ENCODE measurements at places on chromosomes 5 and 9.

DNA sequence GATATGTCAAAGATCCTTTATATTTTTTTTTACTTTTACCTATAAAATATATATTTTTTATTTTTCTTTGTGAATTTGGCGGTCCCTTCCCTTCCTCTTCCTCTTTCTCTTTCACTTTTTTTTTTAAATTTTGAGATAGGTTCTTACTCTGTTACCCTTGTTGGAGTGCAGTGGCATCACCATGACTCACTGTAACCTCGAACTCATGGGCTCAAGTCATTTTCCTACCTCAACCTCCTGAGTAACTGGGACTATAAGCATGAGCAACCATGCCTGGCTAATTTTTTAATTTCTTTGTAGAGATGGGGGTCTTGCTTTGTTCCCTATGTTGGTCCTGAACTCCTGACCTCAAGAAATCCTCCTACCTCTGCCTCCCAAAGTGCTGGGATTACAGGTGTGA, 258.0 kb upstream of the CLINT1 start:
- DNase-seq = peak; percentile 21
- H3K4me1 ChIP-seq = no peaks in the 10 kb centered on the region
- H3K27me3 ChIP-seq = peaks cover 18% of the 10 kb centered on the region
- no peaks in the 10 kb centered on the region for H3K36me3 ChIP-seq
- H3K27ac ChIP-seq = no peak overlapping the region

DNA sequence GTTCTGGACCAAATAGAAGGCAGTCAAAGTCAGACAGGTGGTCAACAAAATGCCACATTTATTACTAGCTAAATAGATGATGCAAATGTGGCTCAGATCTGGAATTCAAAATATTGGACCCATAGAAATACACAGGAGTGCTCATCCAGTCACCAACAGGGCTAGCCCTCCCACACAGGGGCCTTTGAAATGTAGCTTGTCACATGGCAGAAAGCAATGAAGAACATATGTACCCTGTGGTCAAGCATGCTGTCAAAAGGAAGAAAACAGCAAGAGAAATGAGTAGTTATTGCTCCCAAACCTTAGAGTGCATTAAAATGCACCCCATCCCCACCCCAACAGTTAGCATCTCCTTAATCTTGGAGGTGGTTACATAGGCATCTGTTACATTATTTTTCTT, 20.9 kb upstream of the CCDC112 start:
- H3K4me3 ChIP-seq = no peak overlapping the region
- no peak overlapping the region for H3K27ac ChIP-seq
- DNase-seq = no peak
- peaks cover 24% of the 10 kb centered on the region for H3K27me3 ChIP-seq

DNA sequence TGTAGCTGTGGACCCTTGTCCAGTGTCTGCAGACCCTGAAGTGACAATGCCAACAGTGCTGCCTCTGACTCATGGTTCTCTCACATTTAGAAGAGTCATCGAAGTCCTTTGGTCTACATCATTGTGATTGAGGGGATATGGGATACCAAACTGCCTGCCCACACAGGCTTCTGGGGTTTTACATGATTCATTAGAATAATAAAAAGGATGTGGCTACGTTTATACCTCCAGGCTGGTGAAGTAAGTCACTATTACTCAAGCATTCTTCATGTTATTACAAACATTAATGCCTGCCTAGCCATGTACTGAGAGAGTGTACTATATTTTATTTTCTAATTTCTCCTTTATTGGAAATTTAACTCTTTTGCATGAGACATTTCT, 365.7 kb downstream of the SPATA31D1 start:
- H3K4me3 ChIP-seq = no peak overlapping the region
- no peak overlapping the region for H3K27ac ChIP-seq
- no peaks in the 10 kb centered on the region for H3K27me3 ChIP-seq
- H3K4me1 ChIP-seq = no peaks in the 10 kb centered on the region

GRCh38 chr5:96660971-96661854, 963 bp upstream of the CAST start:
- H3K27ac ChIP-seq = peak overlapping the region; percentile 99
- H3K4me1 ChIP-seq = peaks cover 36% of the 10 kb centered on the region
- peak; percentile 63 for DNase-seq

GRCh38 chr9:15461056-15461455, 38.4 kb downstream of the SNAPC3 start:
- DNase-seq = no peak
- no peaks in the 10 kb centered on the region for H3K4me1 ChIP-seq
- no peak overlapping the region for H3K27ac ChIP-seq
- H3K4me3 ChIP-seq = no peak overlapping the region
- peaks cover 30% of the 10 kb centered on the region for H3K36me3 ChIP-seq

DNA sequence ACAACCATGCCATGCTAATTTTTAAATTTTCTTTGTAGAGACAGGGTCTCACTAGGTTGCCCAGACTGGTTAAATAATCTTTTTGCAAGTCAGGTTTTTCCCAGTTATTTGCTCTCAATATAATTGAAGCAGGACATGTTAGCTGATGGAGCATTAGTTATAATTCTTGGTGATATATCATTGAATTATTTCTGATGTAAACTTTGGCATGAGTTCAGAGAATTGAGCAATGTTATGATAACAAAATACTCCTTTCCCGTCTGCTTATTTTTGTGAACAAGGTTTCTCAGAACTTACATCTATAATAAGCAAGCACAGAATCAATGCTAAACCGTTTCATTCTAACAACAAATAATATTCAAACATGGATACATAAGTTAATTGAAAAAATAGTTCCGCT, 37.8 kb downstream of the BHMT start:
- H3K4me1 ChIP-seq = no peaks in the 10 kb centered on the region
- H3K4me3 ChIP-seq = no peak overlapping the region
- no peak overlapping the region for H3K27ac ChIP-seq
- peaks cover 3% of the 10 kb centered on the region for H3K27me3 ChIP-seq
- H3K36me3 ChIP-seq = no peaks in the 10 kb centered on the region
- DNase-seq = no peak

- peaks cover 30% of the 10 kb centered on the region for H3K36me3 ChIP-seq
- H3K27me3 ChIP-seq = no peaks in the 10 kb centered on the region
- no peak overlapping the region for H3K4me3 ChIP-seq
- H3K27ac ChIP-seq = no peak overlapping the region
- DNase-seq = no peak
Observed at GRCh38 chr9:122261469-122261881, 3.2 kb downstream of the RBM18 start.

DNA sequence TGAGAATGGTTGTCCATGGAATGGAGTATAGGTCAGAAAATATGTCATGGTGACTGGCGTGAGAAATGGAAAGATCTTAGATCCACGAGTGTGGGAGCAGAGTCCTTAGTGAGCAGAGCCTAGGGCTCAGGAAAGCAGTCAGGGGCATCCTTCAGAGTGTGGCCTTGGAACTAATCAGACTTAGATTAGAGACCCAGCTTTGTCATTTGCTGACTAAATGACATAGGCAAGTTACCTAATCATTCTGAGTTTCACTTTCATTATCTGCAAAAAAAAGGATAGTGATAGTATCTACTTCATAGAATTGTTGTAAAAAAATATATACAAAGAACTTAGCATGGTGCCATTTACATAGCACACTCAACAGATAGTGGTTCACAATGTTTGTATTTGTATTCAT, 24.3 kb upstream of the SLIT3 start:
- peaks cover 3% of the 10 kb centered on the region for H3K4me1 ChIP-seq
- no peaks in the 10 kb centered on the region for H3K36me3 ChIP-seq
- no peak overlapping the region for H3K27ac ChIP-seq
- no peak overlapping the region for H3K4me3 ChIP-seq

GRCh38 chr9:71647094-71647591, 121.2 kb downstream of the CEMIP2 start:
- no peak overlapping the region for H3K27ac ChIP-seq
- peaks cover 1% of the 10 kb centered on the region for H3K27me3 ChIP-seq
- peaks cover 9% of the 10 kb centered on the region for H3K4me1 ChIP-seq
- H3K36me3 ChIP-seq = no peaks in the 10 kb centered on the region
- H3K4me3 ChIP-seq = no peak overlapping the region

- H3K4me1 ChIP-seq = peaks cover 49% of the 10 kb centered on the region
- peaks cover 46% of the 10 kb centered on the region for H3K36me3 ChIP-seq
- peak overlapping the region; percentile 97 for H3K4me3 ChIP-seq
Observed at GRCh38 chr9:130694205-130694604, 625 bp downstream of the EXOSC2 start.

DNA sequence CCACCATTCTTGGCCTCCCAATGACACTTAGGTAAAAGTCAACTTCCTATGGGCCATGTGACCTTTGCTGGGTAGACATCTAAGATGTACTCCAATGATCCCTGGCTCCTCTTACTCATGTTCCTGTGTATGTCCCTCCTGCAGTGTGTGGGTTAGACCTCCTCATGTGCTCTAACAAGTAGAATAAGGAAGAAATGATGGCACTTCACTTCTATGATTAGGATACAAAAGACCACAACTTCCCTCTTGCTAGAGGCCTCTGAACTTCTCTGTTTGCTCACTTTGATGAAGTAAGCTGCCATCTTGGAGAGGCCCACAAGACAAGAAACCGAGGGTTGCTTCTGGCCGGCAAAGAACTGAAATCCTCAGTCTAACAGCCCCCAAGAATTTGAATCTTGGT, 131.8 kb downstream of the TAF11L14 start:
- DNase-seq = no peak
- H3K4me1 ChIP-seq = no peaks in the 10 kb centered on the region
- no peaks in the 10 kb centered on the region for H3K36me3 ChIP-seq
- no peak overlapping the region for H3K4me3 ChIP-seq
- H3K27me3 ChIP-seq = no peaks in the 10 kb centered on the region
- H3K27ac ChIP-seq = no peak overlapping the region

DNA sequence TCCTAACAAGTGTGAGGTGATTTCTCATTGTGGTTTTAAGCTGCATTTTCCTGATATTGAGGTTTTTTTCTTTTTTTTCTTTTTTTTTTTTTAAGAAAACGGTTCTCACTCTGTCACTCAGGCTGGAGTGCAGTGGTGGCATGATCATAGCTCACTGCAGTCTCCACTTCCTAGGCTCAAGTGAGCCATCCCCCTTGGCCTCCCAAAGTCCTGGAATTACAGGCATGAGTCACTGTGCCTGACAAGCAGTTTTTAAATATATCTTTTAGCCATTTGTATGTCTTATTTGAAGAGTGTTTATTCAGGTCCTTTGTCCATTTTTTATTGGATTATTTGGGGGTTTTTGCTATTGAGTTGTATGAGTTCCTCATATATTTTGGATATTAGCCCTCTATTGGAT, 53.8 kb downstream of the GCNT1 start:
- no peaks in the 10 kb centered on the region for H3K36me3 ChIP-seq
- H3K27ac ChIP-seq = no peak overlapping the region
- H3K4me1 ChIP-seq = peaks cover 6% of the 10 kb centered on the region

- no peak for DNase-seq
- H3K36me3 ChIP-seq = no peaks in the 10 kb centered on the region
- no peak overlapping the region for H3K27ac ChIP-seq
- no peaks in the 10 kb centered on the region for H3K4me1 ChIP-seq
Observed at GRCh38 chr5:161086461-161086860, 234.4 kb upstream of the ATP10B start.

GRCh38 chr5:107563959-107564544, 106.7 kb downstream of the EFNA5 start:
- DNase-seq = no peak
- no peak overlapping the region for H3K27ac ChIP-seq
- no peaks in the 10 kb centered on the region for H3K36me3 ChIP-seq

DNA sequence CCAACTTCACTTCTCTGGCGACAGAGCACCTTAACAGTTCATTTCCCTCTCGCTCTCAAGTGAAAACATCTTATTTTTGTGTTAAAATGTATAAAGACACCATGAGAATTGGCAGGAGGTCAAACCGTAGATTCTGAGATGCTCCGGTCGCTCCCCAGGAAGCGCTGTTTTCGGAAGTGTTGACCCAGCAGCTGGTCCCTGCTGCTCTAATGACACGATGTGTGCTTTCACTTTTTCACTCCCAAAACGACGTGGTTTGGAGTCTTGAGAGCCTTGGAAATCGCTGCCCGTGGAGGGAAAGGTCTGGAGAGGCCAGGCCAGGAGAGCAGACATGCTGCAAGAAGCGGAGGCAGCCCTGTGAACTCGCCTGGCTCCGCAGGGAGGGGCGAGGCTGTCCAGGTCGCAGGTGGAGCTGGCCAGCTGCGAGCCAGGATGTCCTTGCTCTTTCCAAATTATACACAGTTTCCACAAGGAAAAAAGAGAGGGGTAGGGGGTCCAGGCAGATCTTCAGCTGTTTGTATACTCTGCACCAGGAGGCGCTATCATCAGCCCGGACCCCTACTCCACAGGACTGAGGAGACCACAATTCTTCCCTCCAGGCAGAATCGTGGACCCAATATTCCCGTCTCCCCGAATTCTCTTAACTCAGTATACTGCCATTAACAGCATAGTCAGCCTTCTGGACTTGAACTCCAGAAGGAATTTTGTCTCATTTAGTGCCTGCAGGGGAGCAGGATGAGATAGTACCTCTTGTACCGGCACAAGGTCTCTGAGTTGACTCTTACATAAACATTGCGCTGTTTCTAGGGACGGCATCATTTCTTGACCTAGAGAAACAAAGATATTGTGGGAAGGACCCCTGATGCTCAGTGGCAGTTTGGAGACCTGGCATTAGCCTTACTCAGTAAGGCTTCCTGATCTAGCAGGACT, 248.6 kb upstream of the ANKRD55 start:
- peaks cover 2% of the 10 kb centered on the region for H3K36me3 ChIP-seq
- DNase-seq = peak; percentile 41
- peaks cover 41% of the 10 kb centered on the region for H3K4me1 ChIP-seq
- no peaks in the 10 kb centered on the region for H3K27me3 ChIP-seq
- H3K27ac ChIP-seq = peak overlapping the region; percentile 84

DNA sequence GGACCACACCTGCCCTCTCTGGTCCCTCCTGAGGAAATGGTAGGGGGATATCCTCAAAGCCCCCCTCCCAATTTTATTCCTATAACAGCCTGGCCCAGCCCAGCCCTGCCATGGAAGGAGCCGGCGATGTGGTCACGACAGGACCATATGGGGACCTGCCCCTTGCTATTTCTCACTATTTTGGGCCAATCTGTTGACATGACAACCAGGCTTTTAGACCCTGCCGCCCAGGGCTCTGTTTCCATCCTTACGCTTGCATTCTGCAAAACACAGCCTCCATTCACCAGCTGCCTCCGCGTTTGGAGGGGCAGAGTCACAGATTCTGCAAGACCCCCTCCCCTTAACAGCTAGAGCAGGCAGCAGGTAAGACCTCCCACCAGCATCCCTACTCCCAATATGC, 112.2 kb downstream of the GABBR2 start:
- no peak for DNase-seq
- no peaks in the 10 kb centered on the region for H3K4me1 ChIP-seq
- no peaks in the 10 kb centered on the region for H3K36me3 ChIP-seq
- H3K4me3 ChIP-seq = no peak overlapping the region
- no peaks in the 10 kb centered on the region for H3K27me3 ChIP-seq
- no peak overlapping the region for H3K27ac ChIP-seq

- no peak overlapping the region for H3K4me3 ChIP-seq
- no peak overlapping the region for H3K27ac ChIP-seq
- peaks cover 23% of the 10 kb centered on the region for H3K4me1 ChIP-seq
- H3K36me3 ChIP-seq = peaks cover 13% of the 10 kb centered on the region
Observed at GRCh38 chr5:16617274-16617968, 624 bp upstream of the RETREG1 start.

- H3K27me3 ChIP-seq = peaks cover 6% of the 10 kb centered on the region
- DNase-seq = no peak
- H3K36me3 ChIP-seq = peaks cover 24% of the 10 kb centered on the region
Observed at GRCh38 chr5:424301-425110, 18.5 kb upstream of the EXOC3 start.

Data from activated CD4-positive, alpha-beta T cell treated with anti-CD3 and anti-CD28 coated beads for 36 hours (primary cell).